ENCODE measurements at places on chromosomes 12 and 14. TPM values are rescaled to one million over a fixed set of nuclear protein-coding genes. Genes with fewer than 3 reads are reported as not detected.

GRCh38 chr12:47808574-47809365 is 10.9 kb downstream of the HDAC7 start:
- peak overlapping the region; percentile 67 for H3K4me3 ChIP-seq
- H3K4me1 ChIP-seq = peaks cover 91% of the 10 kb centered on the region
- H3K36me3 ChIP-seq = peaks cover 74% of the 10 kb centered on the region
- H3K27ac ChIP-seq = peak overlapping the region; percentile 93
- peak; percentile 78 for DNase-seq

- no peaks in the 10 kb centered on the region for H3K27me3 ChIP-seq
- peaks cover 4% of the 10 kb centered on the region for H3K4me1 ChIP-seq
- no peak overlapping the region for H3K4me3 ChIP-seq
- no peak overlapping the region for H3K27ac ChIP-seq
Measured at GRCh38 chr12:92876496-92876895, 52.6 kb downstream of the EEA1 start.

The TMEM30B gene
- total RNA-seq = 0.48 TPM

The MARK3 gene
- total RNA-seq = 84.2 TPM

The FGF23 gene
- total RNA-seq = not detected

The KRT72 gene
- total RNA-seq = not detected

The KCNJ8 gene
- not detected for total RNA-seq

DNA sequence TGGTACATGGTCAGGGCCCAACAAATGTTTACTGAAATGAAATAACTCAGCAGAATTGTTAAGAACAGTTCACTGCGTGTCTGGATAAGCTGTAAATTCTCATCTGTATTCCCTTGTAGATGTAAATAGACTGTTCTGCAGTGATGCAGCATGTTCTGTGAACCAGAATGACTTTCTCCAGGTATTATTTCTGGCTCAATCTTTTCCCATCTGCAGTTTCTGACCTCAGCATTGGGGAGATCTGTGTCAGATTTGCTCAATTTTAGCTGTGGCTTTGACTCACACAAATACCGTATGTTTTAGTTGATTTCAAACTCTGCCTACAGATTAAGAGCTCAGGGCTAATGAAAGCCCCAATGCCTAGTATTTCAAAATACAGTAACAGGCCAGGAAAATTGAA is 49.2 kb upstream of the DICER1 start:
- H3K36me3 ChIP-seq = no peaks in the 10 kb centered on the region
- H3K27ac ChIP-seq = no peak overlapping the region
- peaks cover 10% of the 10 kb centered on the region for H3K27me3 ChIP-seq
- H3K4me1 ChIP-seq = no peaks in the 10 kb centered on the region
- no peak overlapping the region for H3K4me3 ChIP-seq

DNA sequence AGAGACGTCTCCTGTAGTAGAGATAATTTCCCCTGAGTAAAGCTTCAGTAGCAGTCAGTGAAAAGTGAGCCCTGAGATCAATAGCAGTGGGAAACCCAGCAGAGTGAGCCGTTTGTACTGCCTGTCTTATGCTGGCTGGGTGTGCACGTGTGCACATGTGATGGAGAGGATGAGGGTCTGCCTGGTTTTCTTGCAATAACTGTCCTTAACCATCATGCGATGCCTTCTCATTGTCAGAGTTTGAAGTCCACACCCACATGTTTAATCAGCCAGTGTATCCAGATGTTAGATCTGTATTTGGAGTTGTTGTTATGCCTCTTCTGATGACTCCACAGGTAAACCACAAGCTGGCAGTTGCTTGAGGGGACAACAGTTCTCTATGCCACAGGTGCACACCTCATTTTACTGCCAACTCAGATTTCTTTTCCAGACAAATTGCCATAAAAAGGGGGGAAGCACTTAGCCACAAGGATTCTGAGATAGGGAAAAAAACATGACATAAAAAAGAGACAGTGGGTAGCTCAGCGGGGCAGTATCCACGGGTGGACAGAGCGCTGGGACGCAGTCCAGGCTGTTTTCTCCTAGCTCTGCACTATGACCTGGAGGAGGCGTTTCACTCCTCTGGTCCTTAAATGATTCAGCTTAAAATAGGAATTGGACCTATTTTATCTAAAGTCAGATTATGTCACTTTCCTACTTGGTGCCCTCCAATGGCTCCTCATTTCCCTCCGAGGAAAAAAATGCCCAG is 192.3 kb downstream of the ANO6 start:
- peak overlapping the region; percentile 3 for H3K27ac ChIP-seq
- H3K4me1 ChIP-seq = no peaks in the 10 kb centered on the region
- H3K36me3 ChIP-seq = peaks cover 32% of the 10 kb centered on the region
- H3K4me3 ChIP-seq = no peak overlapping the region
- H3K27me3 ChIP-seq = no peaks in the 10 kb centered on the region
- no peak for DNase-seq

GRCh38 chr14:72457641-72458040 is 436.3 kb downstream of the DPF3 start:
- H3K36me3 ChIP-seq = peaks cover 12% of the 10 kb centered on the region
- peaks cover 23% of the 10 kb centered on the region for H3K4me1 ChIP-seq
- H3K27ac ChIP-seq = no peak overlapping the region
- H3K27me3 ChIP-seq = peaks cover 10% of the 10 kb centered on the region
- no peak overlapping the region for H3K4me3 ChIP-seq

DNA sequence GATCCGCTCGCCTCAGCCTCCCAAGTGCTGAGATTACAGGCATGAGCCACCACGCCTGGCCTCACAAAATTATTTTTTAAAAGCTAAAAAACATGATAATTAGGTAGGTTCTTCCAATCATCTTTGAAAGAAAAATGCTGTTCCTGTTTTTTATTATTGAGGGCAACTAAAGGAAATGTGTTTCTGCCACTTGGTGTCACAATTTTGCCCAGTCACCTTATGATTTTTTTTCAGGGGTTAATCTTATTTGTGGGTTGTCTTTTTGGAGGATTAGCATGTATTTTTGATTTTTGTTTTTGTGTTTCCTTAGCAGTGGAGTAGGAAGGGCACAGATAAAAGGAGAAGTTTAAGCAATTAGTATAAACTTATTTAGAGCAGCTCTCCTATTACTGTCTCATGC is 79.8 kb downstream of the PRORP start:
- peaks cover 11% of the 10 kb centered on the region for H3K36me3 ChIP-seq
- no peak overlapping the region for H3K4me3 ChIP-seq
- peaks cover 38% of the 10 kb centered on the region for H3K4me1 ChIP-seq
- H3K27me3 ChIP-seq = no peaks in the 10 kb centered on the region

DNA sequence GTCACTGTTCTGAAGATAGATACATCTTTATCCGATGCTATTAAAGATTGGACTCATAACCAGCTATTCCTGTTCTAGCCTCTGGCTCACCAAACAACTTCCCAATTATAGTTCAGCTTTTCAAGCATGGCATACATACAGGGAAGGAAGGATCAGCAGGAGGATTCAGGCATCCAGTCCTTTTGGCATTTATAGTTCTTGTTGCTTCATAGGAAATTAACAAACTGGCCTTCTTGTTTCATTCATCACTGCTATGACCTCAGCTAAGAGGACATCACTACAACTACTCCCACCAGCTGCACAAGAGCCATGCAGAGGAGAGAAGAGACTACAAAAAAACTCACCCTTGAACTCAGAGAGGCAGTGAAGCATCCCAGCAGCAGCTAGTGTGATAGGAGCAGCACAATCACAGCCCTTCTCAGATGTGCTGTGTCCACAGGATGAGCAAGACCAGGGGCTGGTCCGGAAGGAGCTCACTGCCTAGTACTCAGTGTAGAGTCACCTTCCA is 100.5 kb downstream of the SPTSSA start:
- H3K27me3 ChIP-seq = peaks cover 12% of the 10 kb centered on the region
- DNase-seq = no peak
- no peak overlapping the region for H3K4me3 ChIP-seq
- H3K36me3 ChIP-seq = no peaks in the 10 kb centered on the region
- no peak overlapping the region for H3K27ac ChIP-seq

GRCh38 chr12:34403706-34404376 is 381.5 kb downstream of the ALG10 start:
- H3K4me1 ChIP-seq = no peaks in the 10 kb centered on the region
- H3K36me3 ChIP-seq = peaks cover 2% of the 10 kb centered on the region

- H3K36me3 ChIP-seq = peaks cover 8% of the 10 kb centered on the region
- peak overlapping the region; percentile 72 for H3K27ac ChIP-seq
- peak; percentile 50 for DNase-seq
- no peaks in the 10 kb centered on the region for H3K27me3 ChIP-seq
Measured at GRCh38 chr12:57838594-57839302, 7.8 kb downstream of the CTDSP2 start.

The AMN gene
- total RNA-seq = 0.23 TPM

GRCh38 chr12:76531056-76531455 is 28.5 kb downstream of the OSBPL8 start:
- no peak overlapping the region for H3K27ac ChIP-seq
- H3K36me3 ChIP-seq = peaks cover 55% of the 10 kb centered on the region
- H3K4me3 ChIP-seq = no peak overlapping the region
- peaks cover 5% of the 10 kb centered on the region for H3K4me1 ChIP-seq
- no peaks in the 10 kb centered on the region for H3K27me3 ChIP-seq
- DNase-seq = no peak

The POMT2 gene
- total RNA-seq = 10.5 TPM

The RNF10 gene
- 229 TPM for total RNA-seq

DNA sequence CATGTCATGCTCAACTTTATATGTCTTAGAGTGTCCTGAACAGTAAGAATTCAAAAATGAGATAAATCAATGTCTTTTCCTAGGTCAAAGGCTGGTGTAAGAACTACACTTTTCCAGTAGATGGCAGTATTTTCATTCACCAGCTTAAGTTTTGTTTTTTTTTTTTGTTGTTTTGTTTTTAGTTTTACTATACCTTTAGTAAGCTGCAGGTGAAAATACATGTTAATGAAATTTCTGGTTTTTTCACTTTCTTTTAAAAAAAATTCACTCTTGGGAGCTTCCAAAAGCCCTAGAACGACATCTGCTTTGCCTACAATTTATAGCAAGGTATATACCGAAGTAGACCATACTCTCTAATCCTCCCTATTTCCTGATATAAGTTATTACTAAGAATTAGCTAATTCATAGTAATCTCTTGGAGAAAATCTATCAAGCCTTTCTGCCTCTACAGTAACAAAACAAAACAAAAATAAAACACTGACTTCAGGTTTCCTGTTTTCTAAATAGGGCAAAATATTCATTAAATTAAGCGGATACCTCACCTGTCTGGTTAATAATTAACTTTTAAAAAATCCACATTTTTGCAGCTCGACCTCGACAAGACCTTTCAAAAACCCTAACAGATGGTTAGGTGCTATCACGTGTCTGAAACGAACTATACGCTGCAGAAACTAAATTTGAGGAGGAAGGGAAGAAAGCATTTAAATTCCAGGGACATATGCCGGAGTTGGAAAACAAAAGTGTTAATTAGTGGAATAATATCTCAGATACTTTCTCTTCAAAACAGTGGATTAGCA is 2.7 kb upstream of the SAMD4A start:
- H3K4me3 ChIP-seq = peak overlapping the region; percentile 74
- H3K27ac ChIP-seq = no peak overlapping the region
- H3K4me1 ChIP-seq = peaks cover 17% of the 10 kb centered on the region
- peaks cover 42% of the 10 kb centered on the region for H3K27me3 ChIP-seq

DNA sequence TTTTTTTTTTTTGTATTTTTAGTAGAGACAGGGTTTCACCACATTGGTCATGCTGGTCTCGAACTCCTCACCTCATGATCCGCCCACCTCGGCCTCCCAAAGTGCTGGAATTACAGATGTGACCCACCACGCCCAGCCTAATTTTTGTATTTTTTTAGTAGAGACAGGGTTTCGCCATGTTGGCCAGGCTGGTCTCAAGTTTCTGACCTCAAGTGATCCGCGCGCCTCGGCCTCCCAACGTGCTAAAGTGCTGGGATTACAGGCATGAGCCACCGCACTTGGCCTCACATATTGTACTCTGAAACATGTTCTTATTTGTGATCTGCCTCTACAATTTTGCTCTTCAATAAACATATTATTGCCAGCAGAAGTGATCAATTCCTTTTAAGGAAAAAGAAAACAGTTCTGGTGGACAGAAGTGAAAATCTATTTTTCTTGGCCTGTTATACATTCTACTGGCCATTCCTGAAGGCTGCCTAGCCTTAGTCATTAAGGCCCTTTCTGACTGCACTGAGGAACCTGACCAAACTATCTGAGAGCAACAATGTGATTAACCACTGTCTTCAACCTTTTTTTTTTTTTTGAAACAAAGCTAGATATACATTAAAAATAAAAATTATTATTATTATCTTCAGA is 36.1 kb downstream of the SNX6 start:
- no peak for DNase-seq
- no peak overlapping the region for H3K27ac ChIP-seq
- no peaks in the 10 kb centered on the region for H3K27me3 ChIP-seq
- H3K4me3 ChIP-seq = no peak overlapping the region
- peaks cover 64% of the 10 kb centered on the region for H3K36me3 ChIP-seq
- no peaks in the 10 kb centered on the region for H3K4me1 ChIP-seq

The MYF5 gene
- not detected for total RNA-seq

DNA sequence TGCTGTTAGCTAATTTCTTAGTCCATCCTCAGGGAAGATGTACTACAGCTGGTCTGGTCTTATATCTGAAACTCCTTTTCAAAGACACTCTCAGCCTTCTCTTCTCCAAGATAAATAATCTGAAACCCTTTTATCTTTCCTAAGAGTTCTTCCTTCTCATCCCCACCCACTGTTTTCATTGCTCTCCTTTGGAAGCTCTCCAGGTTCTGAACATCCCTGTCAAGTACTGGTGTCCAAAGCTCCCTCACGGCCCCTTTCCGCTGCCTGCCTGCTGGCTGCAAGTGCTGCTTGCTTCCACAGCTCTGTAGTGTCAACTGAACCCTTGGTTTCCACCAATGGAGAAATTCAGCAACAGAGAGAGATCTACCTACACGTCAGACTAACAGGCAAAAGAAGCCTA is 6.6 kb upstream of the SLC6A13 start:
- DNase-seq = no peak
- no peak overlapping the region for H3K27ac ChIP-seq
- H3K27me3 ChIP-seq = peaks cover 8% of the 10 kb centered on the region
- H3K4me1 ChIP-seq = peaks cover 3% of the 10 kb centered on the region
- no peaks in the 10 kb centered on the region for H3K36me3 ChIP-seq

The LRRC10 gene
- not detected for total RNA-seq

The FBLN5 gene
- total RNA-seq = 2.5 TPM

DNA sequence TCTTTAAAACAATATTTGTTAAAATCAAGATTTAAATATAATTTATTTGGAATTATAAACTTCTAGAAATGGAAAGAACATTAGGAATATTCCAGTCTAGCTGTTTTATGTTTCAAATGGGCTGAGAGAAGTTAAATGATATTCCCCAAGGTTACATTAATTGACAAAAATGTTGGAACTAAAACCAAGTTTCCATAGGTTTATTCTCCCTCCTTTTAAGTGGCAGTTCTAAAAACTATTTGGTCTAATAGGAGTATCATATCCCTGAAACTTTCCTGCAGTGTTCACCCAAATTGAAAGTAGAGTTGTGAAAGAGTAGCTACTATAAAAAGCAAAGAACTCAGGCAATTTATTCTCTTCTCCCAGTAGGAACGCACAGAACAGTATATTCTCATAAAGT is 1185.5 kb downstream of the LRFN5 start:
- DNase-seq = no peak
- no peak overlapping the region for H3K27ac ChIP-seq
- H3K27me3 ChIP-seq = no peaks in the 10 kb centered on the region
- no peaks in the 10 kb centered on the region for H3K4me1 ChIP-seq
- no peaks in the 10 kb centered on the region for H3K36me3 ChIP-seq

Measured in activated CD4-positive, alpha-beta memory T cell treated with anti-CD3 and anti-CD28 coated beads, Interleukin-2, amount 10 ng/mL, durations not matched to agents 7 days and 5 days (primary cell).